Coronary artery (tissue), 2 donors: ENCODE measurements at places on chromosomes 7 and 10.

GRCh38 chr10:126259760-126260479 is 128.4 kb downstream of the ADAM12 start:
- no peak for DNase-seq

DNA sequence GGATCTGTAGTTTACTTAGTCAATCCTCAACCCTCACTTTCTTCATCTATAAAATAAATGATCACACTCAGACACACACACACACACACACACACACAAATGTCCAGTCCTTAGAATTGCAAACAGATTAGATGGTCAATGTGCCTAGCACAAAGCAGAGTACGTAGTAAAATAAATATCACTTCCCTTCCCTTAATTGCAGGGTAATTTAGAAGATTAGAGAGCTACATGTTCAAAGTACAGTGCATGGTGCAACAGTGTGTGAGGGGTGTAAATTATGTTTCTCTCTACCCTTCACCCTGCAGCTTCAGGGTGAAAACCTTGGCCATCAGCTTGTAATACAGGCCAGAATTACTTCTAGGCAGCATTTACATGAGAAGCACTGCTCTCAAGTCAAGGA is 187.0 kb upstream of the GHITM start:
- DNase-seq, result no peak

- no peak for DNase-seq
Measured at GRCh38 chr10:44312401-44312800, 72.5 kb downstream of the CXCL12 start.

DNA sequence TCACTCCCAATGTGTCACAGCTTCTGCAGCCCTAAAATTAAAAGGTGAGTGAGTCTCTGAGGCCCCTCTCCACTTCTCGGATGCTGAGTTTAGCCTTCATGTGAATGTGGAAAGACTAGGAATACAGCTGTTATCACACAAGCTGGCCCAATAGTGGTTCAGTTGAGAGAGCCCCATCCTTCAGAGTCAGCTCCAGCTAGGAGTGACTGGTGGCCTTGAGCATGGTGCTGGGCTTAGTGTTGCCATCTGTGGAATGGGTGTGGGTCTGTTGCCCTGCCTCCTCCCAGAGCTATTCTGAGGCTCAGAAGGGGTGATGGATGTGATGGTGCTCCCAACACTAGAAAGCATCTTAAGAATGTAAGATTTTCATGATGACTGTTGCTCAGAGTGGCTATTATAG is 55.8 kb downstream of the FIGNL1 start:
- no peak for DNase-seq

DNA sequence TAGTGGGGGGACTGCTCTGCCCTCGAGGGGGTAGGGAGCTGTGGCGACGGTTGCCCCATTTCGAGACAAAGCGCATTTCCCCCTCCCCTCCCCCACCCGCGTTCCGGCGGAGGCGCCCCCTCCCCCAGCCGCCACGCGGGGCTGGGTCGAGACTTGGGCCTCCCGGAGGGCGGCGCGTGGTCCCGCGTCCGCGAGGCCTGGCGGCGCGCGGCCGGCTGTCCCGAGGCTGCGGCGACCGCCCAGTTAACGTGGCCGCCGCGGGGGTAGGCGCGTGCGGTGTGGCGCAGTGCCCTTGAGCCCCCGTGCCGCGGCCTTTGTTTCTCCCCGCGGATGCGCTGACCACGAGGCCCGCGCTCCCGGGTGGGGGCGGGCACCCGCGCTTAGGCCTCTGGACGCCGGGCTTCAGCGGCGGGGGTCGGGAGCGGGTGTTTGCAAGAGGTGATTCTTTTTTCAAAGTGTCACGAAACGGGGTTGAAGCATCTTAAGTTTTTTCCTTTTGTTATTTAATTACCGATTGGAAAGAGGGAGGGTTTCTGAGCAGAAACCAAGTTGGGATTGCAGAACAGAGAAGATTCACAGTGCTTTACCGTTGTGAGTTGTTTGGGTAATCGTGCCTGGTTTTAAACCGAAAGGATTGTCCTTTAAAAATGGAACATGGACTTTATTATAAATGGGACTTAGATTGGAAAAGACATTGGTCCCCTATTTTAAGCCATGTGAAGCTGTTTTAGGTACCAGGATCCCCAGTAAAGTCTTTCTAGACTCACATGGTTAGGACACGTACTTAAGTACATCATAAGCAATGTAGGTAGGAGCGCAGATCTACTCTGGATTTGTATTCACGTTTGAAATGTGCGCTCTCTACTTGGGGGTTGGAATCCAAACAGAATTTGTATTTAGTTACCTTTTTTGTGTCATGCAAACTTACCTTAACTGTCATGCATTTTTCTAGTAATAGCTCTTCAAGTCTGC is 760 bp downstream of the CBX3 start:
- DNase-seq, result peak; percentile 79

- peak; percentile 87 for DNase-seq
Measured at GRCh38 chr10:123582084-123582989, 83.8 kb upstream of the GPR26 start.

DNA sequence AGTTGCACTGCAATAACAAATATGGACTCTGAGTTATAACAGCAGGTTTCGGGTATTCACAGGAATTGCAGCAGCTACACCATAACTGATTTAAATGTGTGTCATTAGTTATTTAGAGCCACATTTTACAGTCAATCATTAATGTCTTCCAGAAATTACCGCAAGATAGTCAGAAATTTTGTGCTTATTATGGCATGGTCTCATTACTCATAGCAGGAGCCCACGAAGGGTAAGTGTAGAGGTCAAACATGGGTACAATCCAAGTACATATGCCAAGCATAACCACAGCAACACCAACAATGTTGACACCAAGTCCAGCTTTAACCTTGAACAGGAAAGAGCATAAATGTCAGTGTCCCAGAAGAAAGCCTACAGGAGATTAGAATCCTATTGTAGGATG is 84.4 kb downstream of the SLC13A1 start:
- no peak for DNase-seq

GRCh38 chr10:75223507-75223906 is 12.2 kb downstream of the COMTD1 start:
- DNase-seq, result no peak

- peak; percentile 88 for DNase-seq
Measured at GRCh38 chr10:32346551-32347362, at the start of gene EPC1. Gene EPC1 (minus strand): TSS chr10:32347158. CDS start chr10:32346915, 243 bp downstream.

GRCh38 chr10:49698679-49699078 is 19.2 kb downstream of the C10orf53 start:
- DNase-seq, result no peak

DNA sequence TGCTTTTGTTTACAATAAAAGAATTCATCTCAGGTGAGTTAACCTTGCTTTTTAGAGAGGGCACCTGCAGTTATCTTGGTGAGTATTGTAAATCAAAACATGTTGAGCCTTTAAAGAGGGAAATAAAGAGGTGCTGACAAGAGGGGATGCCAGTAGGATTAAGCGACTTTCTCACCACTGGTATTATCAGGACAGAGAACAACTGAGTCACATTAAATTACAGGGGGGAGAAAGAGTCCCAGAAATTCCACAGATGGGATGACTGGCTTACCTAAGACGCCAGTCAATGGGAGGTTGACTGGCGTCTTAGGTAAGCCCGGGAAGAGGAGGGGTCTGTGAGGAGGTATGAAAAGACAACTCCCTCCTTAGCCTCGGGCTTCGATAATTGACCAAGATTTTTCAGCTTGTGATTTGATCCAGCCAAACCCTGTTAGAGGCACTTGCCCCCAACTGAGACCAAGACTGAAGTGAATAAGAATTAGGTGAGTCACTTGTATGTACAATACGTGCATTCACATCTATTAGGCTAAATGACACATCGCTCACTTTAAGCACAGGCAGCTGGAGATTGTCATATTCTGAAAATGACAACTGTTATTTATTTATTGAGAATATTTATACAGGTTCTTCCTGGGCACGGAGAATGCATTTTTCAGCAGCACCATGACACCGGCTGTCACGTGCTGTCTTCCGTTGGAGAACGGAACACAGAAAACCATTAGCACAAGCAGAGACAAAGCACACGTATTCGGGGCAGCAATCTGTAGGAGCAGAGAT is 117.6 kb downstream of the SEM1 start:
- no peak for DNase-seq

DNA sequence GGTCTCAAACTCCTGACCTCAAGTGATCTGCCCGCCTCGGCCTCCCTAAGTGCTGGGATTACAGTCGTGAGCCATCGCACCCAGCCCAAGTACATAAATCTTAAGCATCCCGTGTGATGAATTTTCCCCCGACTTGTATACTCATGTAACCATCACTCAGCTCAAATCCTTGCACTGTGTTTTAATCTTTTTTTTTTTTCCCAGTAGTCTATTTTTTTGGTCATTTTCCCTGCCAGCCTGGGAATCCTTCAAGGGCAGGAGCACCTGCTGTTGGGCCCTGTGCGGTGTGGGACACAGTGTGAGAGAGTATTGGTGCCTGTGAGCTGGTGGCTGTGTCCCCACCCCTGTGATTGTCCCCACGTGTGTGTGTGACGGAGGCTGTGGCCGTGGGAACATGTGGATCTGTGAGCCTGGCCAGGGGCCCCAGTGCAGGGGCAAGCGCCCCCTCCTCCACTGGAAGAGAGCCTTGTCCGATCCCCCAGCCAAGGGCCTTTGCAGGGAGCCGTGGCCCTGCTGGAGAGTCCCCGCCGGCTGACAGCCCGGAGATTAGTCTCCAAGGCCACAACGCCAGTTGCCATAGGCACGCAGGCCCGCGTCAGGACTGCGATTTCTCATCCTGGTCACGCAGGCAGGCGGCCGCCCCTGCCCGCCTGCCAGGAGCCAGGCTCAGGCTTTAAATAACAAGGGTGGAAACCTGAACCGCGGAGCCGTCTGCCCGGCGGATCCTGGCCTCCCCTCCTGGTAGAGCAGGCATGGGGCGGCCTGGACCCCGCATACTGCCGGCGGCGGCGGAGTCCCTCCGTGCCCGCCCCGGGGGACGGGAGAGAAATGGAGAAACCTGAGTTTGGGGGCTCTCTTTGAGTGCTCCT is 26.5 kb downstream of the GTF2IRD1 start:
- peak; percentile 96 for DNase-seq

DNA sequence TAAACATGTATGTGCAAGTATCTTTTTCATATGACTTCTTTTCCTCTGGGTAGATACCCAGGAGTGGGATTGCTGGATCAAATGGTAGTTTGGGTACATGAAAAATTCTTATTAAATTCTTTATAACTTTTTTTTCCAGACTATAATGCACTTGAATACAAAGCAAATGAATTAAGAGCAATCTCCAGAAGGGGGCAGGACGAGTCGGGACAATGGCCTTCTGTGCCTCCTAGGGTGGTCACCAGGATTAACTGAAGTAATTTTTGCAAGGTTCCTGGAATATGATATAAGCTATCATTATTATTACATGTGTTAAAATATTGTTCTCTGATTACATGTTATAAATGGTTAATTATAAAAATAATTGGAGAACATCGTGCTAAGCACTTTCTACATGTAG is 127.2 kb downstream of the PPP1R17 start:
- no peak for DNase-seq

- DNase-seq, result no peak
Measured at GRCh38 chr7:70881167-70881847, 250.6 kb upstream of the GALNT17 start.
